ENCODE measurements at places on chromosomes 12 and 14. TPM values are rescaled to one million over a fixed set of nuclear protein-coding genes. Genes with fewer than 3 reads are reported as not detected.

The PTGES3 gene
- total RNA-seq: 197 TPM

- DNase-seq: no peak
These were observed 883.7 kb upstream of the TMEM132C start for GRCh38 chr12:127383281-127383680.

The AQP6 gene
- 0.12 TPM for total RNA-seq

The ZC2HC1C gene
- total RNA-seq: 0.90 TPM

The PSMA3 gene
- total RNA-seq: 192 TPM

- no peak for DNase-seq
These were observed 13.3 kb downstream of the CPM start for GRCh38 chr12:68919581-68920239.

DNA sequence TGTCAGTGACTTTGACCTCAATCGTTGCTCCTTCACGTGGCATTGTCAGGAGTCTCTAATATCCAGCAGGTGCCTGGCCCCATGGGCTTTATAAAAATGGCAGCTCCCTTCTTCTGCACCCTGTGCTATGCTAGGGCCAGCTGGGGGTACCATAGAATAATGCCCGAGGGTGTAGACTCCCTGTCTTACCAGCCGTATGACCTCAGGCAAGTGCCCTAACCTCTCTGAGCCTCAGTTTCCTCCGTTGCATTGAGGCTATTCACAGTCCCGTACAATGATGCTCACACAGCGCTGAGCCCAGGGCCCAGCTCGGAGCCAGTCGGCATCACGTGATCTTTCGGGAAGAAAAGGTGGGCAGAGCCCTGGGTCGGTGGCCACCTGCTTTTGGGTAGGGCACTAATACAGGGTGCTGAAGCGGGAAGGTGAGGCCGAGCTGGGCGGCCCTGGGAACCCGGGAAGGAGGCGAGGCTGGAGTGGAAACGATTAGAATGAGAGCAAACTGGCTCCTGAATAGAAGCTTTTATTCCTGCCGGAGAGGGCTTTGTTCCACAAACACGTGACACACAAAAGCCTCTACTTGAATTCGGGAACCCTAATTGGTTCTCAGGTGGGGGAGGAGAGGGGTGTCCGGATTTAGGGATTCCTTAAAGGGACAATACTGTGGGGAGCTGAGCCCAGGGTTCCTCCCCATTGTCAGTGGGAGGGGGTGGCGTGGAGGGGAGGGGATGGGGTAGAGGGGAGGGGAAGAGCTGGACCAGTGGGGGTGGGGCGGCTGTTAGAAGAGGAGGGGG is 19.9 kb upstream of the MSI1 start:
- DNase-seq: peak; percentile 97

The MIS18BP1 gene
- 211 TPM for total RNA-seq

DNA sequence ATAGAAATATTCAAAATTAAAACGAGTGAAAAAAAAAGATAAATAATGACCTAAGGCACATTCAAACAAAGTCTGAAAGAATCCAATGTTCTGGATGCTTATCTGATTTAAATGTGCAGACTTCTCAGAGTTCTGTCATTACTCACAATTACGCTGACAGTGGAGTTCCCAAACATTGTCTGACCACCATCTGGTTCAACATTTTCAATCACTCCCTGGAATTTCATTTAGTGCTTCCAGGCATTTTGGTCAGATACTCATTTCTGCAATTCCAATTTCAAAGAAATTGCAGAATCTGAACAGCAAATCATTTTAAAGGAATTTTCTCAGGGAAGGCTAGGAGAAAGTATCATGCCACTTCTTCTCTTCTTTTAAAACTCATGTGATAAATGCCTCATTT is 398.2 kb upstream of the PDE3A start:
- no peak for DNase-seq

The TMEM179 gene
- 12.1 TPM for total RNA-seq

DNA sequence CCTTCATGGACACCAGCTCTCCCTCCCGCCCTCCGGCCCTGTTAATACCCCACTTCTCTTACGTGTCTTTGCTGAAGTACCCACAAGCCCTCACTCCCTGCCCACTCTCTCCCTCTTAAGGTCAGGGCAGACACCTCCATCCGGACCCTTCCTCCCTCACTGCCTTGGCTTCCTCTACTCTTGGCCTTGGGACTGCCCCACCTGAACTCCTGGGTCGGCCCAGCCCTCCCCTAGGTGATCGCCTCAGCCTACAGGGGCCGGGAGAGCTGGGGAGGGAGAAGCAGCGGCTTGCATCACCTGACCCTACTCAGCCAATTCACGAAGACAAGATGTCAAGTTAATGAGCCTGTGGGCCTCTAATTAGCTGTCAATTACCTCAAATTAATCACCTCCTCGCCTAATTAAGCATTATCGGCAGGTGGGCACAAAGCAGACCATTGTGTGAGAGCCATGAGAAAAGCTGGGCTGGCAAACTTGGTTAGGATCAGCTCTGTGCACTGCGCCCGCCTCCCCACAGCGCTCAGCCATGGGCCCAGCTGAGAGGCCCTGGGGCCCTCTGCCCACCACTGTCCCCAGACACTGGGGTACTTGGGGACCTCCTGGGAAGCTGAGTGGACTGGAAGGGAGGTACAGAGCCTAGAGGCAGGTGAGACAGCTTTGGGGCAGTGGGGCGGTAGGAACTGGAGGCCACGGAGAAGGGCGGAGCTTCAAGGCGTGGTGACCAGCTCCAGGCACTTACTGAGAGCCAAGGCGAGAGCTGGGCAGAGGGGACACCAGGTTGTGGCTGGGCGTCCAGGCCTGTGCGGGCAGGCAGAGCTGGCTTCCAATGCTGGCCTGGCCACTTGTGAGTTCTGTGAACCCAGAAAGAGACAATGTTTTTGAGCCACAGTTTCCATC is 25.1 kb upstream of the VSX2 start:
- peak; percentile 56 for DNase-seq

- no peak for DNase-seq
These were observed 154.0 kb upstream of the SSTR1 start for GRCh38 chr14:38053666-38054065.

GRCh38 chr12:80777587-80777986 is 60.9 kb downstream of the MYF5 start:
- no peak for DNase-seq

GRCh38 chr12:14558473-14558959 is 9.2 kb downstream of the PLBD1 start:
- no peak for DNase-seq

The CLSTN3 gene
- 24.0 TPM for total RNA-seq

- peak; percentile 92 for DNase-seq
These were observed 72.4 kb upstream of the USP44 start for GRCh38 chr12:95623554-95624170.

Data from neural progenitor cell (in vitro differentiated cells).